ENCODE measurements at places on chromosomes 4 and X. TPM values are rescaled to one million over a fixed set of nuclear protein-coding genes. Genes with fewer than 3 reads are reported as not detected.

Gene SSX4B
- not detected for total RNA-seq

Gene DAPP1
- not detected for total RNA-seq

Gene LRCH2
- total RNA-seq = 3.2 TPM

Gene RBMXL3
- total RNA-seq = not detected

Gene PDGFC
- total RNA-seq = 8.2 TPM

Gene PDK3
- 5.5 TPM for total RNA-seq

Gene GC
- not detected for total RNA-seq

Gene PWWP3B
- not detected for total RNA-seq

Gene ZXDA
- total RNA-seq = 8.3 TPM

Gene MAGEA8
- not detected for total RNA-seq

Gene PCDH18
- total RNA-seq = 1.2 TPM
